ENCODE measurements at places on chromosomes 3 and 15. TPM values are rescaled to one million over a fixed set of nuclear protein-coding genes. Genes with fewer than 3 reads are reported as not detected.

- DNase-seq: no peak
These were observed 6.6 kb upstream of the BLM start for GRCh38 chr15:90710436-90711027.

DNA sequence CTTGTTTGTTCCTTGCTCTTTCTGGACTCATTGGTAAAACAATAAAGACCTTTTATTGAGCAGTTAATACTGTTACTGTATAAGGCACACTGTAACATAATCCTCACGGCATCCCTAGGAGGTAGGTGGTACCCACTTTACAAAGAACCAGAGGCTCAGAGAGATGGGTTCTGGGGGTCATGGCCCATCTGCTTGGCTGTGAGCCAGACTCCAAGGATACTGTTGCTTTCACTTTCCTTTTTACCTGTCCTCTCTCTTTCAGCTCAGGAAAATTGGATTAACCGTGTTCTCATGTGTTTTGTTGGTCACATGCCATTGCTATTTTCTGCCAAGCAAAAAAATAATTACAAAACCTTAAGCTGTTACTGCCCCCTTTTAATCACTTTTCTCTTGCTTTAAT, 34.8 kb upstream of the FILIP1L start:
- DNase-seq: no peak

GRCh38 chr3:100073049-100073713, 41.1 kb downstream of the FILIP1L start:
- DNase-seq: no peak

DNA sequence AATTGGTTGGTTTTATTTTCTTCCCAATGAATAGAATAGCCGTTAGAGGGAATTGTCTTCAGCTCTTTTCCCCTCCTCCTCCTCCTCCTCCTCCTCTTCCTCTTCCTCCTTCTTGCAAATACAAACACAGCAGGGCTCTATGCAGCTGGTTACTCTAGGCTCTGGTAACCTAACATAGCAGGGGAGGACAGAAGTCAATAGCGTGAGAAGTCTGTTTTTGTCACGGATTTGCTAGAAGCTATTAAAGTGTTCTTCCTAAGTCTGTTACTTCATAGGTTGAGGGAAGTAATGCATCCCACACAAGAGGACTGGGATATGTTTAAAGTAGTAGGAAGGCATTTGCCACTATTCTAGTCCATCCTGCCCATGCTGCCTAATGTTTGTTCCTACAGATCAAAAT, 374.7 kb upstream of the TPRG1 start:
- DNase-seq: no peak

DNA sequence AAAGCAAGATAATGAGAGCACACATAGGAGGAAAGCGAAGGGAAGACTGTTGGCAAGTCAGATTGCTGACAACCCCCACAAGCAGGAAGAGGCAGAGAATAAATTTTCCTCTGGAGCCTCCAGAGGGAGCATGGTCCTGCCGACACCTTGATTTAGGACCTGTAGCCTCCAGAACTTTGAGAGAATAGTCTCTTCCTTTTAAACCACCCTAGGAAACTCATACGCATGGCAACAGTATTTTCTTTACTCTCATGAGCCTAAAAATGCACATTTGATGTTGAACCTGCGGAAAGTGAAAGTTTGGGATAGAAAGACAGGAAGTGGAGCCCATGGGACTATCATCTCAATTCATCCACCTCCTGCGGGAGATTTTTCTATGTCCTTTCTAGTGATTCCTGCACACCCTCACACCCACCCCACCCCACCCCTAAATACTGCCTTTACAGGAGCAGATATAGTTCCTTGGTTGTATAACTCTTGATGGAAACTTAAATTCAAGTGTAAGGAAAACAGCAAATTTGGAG, 116.7 kb upstream of the LPP start:
- peak; percentile 69 for DNase-seq

DNA sequence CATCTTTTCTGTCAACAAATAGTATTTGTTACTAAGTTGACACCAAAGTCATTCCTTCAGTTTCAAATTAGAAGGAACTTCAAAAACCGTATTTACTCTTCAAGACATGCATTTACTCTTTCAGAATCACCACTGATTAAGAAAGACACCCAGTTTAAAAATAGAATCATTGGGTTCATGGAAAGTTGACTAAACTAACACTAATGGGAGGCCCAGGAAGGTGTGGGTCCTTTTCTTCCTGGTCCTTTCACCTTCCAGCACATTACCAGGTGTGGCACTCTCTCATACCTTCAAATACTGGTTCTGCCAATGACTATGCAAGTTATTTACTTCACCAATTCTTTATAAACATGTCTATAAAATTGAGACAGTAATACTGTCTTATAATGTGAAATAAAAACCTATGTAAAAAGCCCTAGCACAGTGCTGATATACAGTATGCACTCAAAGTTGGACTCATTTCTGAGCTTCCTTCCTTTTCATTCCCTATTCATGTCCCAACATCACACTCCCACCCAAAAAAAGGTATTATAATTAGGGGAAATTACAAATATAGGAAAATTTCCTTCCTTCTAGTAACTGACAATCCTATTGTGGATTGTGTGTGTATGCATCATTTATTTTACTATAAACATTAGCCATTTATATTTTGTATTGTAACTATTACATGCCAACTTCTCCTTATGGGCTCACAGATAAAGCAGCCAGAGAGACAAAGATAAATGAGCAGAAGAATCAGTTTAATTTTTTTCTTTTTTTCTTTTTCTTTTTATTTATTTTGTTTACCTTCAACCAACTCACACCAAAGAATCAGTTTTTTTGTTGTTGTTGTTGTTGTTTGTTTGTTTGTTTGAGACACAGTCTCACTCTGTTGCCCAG, 48.9 kb downstream of the LRRFIP2 start:
- DNase-seq: no peak

DNA sequence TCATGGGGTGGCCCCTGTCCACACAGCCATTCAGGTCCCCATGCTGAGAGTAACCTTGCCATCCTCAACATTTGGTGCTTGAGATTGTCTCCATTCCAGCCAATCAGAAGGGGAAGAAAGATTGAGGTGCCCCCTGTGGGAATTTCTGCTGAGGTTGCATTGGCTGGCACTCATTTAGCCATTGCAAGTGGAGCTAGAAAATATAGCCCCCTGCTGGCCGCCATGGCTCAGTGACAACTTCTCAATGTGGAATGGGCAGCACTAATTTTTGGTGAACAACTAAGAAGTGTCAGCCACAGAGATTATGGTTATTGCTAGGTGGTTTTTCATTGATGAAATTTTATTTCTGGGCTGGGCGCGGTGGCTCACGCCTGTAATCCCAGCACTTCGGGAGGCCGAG, 22.0 kb downstream of the COL6A6 start:
- peak; percentile 37 for DNase-seq

DNA sequence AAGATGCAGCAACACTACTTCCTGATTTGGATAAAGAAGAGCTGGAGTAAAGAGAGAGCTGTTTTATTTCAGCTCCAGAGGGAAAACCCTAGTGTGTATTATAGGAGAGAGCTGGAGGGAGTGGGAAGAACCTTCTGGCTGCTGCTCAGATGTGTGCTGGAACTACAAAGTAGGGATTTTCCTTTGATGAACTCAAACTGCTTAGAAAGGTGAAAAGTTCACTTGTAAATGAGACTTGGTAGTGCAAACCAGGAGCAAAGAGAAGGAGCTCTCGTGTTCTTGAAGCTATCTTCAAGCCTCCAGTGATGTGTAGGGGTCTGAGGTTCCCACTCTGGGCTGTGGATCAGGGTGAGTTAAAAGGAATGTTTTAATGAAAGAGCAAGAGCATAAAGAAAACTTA, 110.4 kb downstream of the EDEM1 start:
- DNase-seq: no peak

GRCh38 chr3:54776601-54777000, 151.3 kb downstream of the LRTM1 start:
- DNase-seq: no peak

GRCh38 chr15:31477851-31478701, 151.4 kb downstream of the KLF13 start:
- DNase-seq: no peak

DNA sequence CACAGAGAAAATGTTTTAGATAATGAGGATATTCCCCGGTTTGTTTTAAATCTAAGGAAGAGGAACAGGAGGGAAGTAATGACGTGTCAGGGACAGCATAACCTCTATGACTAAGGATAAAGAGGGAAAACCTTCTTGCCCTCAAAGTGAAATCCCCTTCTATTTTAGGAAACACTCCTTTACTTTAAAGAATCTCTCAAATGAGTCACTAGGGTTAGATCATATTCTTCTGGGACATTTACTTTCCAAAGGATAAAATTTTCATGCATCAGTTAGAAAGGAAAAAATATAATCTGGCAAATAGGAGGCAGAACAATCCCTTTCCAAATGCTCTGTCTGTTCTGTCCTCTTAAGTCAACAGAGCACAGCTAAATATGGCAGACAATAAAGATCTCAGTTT, 43.2 kb upstream of the UBE2E2 start:
- DNase-seq: no peak

- no peak for DNase-seq
These were observed 158.7 kb downstream of the GBE1 start for GRCh38 chr3:81602781-81603180.

DNA sequence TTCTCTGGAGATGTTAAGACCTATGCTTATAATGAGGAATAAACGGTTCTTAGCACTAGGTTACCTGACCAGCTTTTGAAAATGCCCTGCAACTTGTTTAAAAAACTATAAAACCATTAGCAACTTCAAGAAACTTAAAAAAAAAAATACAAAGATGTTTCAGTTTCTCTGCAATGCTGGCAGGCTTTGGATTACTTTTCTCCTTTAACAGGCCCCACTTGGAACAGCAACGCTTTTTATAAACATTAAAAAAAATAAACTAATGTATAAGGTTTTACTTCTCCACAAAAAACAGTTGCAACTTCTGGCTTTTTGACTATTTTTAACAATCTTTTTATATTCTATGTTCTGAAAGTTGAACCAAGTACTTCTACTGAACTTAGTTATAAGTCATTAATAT, 1006.7 kb downstream of the ROBO1 start:
- DNase-seq: no peak

Gene GOLGA8S
- under 0.01 TPM for total RNA-seq

Gene AEN
- total RNA-seq: 20.4 TPM

Gene GPR27
- 0.33 TPM for total RNA-seq

Gene SLC28A2
- 2.3 TPM for total RNA-seq

Gene GOLGA6L10
- total RNA-seq: 10.2 TPM

Gene SLC22A13
- not detected for total RNA-seq

Gene ALDH1A2
- 1.6 TPM for total RNA-seq

Gene TNFAIP8L3
- not detected for total RNA-seq
